ENCODE measurements at places on chromosomes 7 and 10.

DNA sequence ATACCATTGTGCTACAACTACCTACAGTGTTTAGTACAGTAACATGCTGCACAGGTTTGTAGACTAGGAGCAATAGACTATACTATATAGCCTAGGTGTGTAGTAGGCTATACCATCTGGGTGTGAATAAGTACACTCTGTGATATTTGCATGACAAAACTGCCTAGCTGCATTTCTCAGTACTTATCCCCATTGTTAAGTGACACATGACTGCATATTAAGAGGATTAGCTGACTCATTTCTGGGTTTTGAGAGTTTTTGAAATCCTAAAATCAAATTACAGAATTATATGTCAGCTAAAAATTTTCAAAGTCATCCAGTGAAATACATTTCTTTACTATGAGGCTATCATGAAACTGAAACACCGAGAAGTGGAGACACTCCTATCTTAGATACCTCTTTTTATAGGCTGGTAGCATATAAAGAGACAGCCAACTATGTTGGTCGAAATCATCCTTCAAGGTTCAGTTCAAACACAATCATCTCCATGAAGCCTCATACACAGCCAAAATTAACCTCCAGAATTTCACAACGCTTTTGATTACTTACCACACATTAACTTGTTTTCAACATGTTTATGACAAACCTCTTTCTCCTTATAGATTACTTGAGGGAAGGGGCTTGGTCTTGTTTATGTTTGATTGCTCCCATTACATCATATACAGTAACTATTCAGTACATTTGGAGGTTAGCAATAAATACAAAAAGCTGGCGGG, 89.8 kb upstream of the ANK3 start:
- no peak for DNase-seq

DNA sequence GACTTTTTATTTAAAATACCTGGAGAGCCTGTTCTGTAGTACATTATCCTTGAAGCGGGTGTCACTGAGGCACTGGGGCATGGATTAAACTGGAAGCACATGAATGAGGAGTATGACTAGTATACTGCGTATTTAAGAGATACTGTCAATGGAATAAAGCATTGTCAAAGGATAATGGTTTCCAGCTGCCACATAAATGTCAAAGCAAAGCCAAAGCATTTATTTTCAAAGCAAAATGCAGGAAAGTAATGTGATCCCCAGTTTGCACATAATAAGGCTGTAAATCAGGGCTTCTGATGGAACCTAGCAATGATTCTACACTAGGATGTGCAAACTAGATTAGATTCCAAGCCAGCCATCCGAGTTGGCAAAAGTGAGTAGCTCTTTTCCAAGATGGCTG, 240.1 kb downstream of the POU6F2 start:
- DNase-seq, result no peak

- no peak for DNase-seq
Measured at GRCh38 chr7:49244543-49244942, 320.2 kb downstream of the CDC14C start.

GRCh38 chr10:128058750-128059134, 67.5 kb downstream of the MKI67 start:
- no peak for DNase-seq

GRCh38 chr7:79359827-79360226, 93.6 kb downstream of the MAGI2 start:
- DNase-seq, result no peak

DNA sequence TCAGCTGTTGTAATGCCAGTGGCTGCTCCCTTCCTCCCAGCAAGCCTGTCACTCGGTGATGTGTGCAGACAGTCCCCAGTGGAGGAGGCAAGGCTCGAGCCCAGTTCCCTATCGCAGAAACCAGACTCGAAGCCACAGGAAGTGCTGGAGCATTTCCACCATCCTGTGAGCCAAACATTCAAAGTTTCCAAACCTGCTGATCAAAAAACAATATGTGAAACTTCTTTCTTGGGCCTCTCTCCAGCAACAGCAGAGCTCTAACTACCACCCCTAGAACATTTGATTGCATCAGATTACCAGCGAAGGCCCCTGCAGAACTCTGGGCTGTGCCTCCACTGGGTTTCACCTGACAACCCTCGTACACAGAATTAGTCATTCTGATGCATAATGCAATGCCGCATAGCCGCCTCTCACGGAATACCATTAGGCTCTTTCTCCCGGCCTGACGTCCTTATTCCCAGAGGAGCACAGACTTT, 94.0 kb downstream of the ELMO1 start:
- DNase-seq, result no peak

GRCh38 chr7:137753948-137754851, 92.6 kb downstream of the DGKI start:
- DNase-seq, result no peak

Data from AG08395 (cell line).